Stimulated activated CD4-positive, alpha-beta T cell treated with anti-CD3 and anti-CD28 coated beads, TNF-alpha, amount 100 ng/mL, for 4 hours (primary cell): ENCODE measurements at places on chromosomes 1 and 21.

- DNase-seq = no peak
Observed at GRCh38 chr1:202632241-202632640, 78.0 kb downstream of the SYT2 start.

DNA sequence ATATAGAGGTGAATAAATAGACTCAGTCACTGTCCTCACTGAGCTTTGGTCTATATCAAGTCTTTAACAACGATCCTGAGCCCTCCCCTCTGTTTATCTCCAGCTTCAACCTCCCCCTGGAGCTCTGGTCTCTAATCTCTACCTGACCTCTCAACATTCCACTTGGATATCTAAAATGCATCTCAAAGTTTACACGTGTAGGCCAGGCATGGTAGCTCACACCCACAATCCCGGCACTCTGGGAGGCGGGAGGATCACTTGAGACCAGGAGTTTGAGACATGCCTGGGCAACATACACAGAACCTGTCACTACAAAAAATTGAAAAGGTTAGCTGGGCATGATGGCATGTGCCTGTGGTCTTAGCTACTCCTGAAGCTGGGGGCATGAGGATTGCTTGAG lies 53.4 kb downstream of the GADD45A start:
- DNase-seq = no peak

DNA sequence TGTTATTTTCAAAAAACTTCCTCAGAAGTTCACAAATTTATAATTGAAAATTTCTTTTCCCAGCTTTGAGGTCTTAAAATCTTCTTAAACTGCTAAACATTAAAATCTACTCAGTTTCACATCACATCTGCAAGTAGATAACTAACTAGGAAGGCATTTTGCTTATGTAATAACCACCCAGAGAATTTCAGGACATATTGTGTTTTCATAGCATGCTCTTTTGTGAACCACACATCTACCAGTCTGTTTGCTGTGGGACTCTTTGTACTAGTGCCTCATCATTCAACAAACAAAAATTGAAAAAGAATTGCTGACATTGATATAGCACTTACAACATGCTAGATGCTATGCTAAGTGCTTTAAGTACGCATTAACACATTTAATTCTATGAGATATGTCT lies 31.6 kb upstream of the C1orf146 start:
- DNase-seq = no peak

DNA sequence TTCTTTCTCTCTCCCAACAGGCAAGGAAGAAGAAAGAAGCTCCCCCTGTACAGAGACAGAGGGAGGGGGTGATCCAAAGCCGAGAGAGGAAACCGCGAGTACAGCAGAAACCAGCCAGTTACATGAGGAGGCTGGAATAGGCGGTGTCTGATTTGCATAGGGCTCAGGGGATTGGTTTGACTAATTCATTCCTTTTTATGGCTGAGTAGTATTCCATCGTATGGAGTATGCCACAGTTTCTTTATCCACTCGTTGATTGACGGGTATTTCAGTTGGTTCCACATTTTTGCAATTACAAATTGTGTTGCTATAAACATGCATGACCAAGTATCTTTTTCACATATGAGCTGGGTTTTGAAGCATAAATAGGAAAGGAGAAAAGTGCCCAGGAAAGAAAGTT lies 3.4 kb upstream of the GPX7 start:
- DNase-seq = no peak

GRCh38 chr1:215863796-215864195 lies 296.7 kb downstream of the KCTD3 start:
- no peak for DNase-seq
